GM12878 (cell line): ENCODE measurements at places on chromosomes 16 and 17. TPM values are rescaled to one million over a fixed set of nuclear protein-coding genes. Genes with fewer than 3 reads are reported as not detected.

RNF40 gene
- 76.8 and 84.7 TPM in 2 replicates for total RNA-seq

SHPK gene
- total RNA-seq = 11.7 and 12.9 TPM in 2 replicates

AIPL1 gene
- not detected in 2 replicates for total RNA-seq

RASD1 gene
- total RNA-seq = not detected in 2 replicates

ITGB4 gene
- 1.6 and 1.9 TPM in 2 replicates for total RNA-seq
